ENCODE measurements at places on chromosomes 3 and 15.

DNA sequence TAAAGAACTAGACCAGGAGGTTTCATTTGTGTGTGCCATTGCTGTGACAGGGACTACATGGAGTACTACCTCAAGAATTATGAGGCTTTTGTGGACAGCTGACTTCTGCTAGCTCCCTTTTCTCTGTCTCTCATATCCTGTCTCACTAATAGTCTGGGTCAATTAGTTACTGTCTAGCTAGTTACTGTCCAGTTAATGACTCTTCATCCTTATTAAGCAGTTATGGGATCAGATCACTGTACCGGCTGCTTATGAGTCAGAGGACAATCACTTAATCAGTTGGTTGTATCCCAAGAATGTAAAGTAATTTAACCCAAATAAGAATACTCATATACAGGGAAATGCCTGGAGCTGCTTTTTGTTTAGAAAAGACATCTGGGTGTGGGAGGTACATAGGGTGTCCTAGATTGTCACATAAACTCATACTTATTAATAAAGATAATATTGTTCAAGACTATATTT is 158.0 kb downstream of the CDIN1 start:
- no peak for DNase-seq

- DNase-seq, result no peak
Observed at GRCh38 chr3:59280113-59280512, 230.3 kb upstream of the CFAP20DC start.

DNA sequence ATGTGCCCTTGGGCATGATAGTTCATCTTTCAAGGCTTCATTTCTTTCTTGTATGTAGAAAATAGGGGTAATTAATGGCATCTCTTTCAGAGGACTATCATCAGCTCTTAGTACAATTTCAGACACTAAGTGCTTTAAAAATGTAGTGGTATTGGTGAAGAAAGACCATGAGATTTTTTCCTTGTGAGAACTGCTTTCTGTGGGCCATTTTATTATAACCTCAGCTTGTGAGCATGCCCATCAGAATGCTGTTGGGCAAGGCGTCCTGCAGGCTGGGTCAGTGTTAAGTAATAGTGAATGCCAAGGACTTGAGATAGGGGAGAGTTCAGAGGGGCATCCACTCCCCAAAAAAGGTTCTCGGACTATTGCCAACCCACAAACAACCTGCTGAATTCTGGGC is 187.9 kb downstream of the GHSR start:
- DNase-seq, result no peak

DNA sequence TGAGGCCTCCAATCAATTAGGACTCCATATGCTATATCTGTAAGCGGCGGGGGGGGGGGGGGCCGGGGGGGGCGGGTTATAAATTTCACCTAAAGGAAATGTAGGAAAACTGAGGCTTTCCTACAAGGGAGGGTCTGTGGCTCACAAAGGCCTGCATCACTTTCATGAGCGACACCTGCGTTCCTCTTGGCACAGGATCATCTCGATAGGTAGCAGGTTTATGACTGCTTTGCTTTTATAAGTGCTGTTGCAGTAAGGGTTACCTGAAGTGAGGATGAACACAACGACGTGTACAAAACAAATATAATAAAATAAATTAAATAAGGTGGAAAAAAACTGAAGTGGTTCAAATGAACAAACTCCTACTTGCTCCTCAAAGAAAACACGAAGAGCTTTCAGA is 194.3 kb downstream of the FOXP1 start:
- no peak for DNase-seq

DNA sequence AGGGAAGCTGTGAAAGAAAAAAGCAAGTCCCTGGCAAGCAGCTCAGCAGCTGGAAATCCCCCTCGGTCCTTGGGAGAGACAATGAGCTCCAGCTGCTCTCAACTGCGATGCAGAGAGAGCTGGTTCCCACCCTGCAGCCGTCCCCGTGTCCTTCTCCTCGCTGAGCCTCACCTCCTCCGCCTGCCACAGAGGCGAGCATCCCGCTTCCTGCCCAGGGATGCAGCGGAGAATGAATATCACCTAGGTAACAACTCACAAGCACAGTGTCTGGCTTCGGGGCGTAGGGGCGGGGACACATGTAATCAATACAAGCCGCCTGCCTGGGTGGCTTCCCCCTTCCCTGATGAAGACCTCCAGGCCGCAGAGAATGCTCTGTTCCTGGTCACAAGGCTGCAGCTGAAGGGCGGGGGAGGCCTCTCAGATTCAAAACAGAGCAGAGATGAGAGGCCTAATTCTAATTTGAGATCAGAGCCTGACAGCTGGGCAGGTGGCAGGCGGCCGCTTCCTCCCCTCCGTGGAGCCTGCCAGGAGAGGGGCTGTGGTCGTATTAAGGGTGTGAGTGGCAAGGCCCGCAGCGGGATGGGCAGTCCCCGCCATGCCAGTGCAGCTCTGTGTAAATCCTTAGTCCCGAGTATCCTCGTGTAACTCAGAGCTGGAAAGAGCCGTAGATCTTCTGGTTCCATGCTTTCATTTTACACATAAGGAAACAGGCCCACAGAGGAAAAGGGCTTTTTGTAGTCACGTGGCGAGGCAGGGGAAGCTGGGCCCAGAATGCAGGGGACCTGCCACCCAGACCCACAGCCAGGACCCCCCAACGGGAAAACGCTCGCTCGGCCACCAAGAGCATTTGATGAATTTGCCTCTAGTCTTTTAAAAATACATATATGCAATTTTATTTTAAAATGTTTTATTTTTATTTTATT is 24.3 kb downstream of the ZDHHC19 start:
- no peak for DNase-seq

DNA sequence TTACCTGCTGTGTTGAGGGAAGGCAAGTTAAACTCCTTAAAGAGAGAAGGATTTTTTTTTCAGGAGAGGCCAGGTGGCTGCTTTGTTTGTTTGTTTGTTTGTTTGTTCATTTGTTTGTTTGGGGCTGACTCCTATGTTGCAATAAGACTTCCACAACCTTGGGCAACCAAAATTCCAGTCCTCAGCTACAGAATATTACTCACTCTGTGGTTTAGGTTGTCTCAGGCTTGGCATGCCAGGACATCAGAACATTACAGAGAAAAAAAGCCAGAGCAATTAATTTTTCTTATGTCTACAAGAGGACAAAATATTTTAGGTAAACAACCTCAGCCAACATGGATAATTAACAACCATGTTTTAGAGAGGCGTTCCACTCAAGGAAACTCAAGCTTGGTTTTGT is 156.7 kb upstream of the ATP11B start:
- DNase-seq, result no peak

GRCh38 chr3:5103743-5104142 is 18.3 kb upstream of the ARL8B start:
- DNase-seq, result no peak

DNA sequence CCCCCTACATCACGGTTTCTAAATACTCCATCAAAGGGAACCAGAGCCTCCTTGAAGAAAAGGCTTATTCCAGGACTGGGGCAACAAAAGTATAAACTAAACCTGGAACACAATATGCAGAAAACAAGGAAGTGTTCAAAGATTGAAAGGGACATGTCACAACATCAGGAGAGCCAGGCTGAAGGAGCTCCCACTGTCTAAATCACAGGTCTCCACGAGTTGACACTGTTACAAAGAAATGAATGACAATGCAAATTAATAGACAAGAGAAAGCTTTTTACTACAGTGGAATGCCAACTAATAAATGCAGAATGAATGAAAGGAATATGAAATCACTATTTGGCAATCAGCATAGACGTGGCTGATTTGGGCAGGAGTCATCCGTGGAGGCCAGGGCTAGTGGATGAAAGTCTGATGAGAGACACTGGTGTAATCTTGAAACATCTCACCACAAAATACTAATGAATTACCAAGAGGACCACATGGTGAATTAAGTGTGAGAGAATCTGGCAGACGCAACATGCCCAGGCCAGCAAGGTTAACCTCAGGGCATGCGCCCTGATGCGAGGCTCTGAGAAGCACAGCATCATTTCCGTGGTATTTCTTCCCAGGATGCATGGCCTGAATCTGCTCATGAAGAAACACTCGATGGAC is 123.8 kb upstream of the TJP1 start:
- DNase-seq, result no peak

DNA sequence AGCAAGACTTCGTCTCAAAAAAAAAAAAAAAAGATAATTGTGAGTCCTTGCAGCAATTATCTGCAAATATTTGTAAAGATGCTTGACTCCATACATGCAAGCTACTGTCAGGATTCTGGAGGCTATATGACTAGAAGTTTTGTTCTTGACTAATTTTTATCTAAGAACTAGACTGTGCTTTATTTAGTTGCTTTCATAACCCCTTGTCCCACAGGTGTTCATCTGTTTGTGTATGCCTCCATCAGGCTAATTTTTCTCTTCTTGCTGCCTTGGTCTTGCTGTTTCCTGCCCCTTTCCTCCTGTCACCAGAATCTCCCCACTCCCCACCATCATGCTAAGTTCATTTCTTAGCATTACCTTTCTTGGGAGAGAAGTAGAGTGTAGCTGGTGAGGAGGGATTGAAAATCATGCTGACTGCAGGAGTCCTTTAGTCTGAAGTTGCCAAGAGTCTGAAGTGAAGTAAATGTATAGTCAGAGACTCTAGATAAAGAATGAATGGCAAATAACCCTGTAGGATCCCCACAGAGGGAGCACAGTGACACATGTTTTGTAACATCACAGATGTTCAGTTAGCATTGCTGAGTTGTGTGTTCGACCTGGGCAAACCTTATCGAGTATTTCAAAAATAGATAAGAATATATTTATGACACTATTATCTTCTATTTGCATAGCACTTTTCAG is 12.5 kb downstream of the ST3GAL6 start:
- DNase-seq, result no peak

DNA sequence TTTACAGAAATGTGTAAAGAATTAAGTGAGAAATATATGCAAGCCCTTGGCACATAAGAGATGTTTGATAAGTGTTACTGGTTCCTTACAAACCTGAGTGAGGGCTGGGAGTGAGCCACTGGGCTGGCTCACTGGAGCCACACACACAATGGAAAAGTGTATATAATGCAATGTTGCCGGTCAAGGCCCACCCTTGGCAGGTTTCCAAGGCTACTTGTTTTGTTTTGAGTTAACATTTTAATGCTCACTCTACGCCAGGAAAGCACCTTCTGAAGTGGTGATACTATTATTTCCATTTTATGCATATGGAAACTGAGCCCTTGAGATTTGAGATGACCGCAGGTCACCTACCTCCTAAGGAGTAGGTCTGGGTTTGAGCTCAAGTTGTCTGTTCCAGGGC is 71.8 kb upstream of the FHIT start:
- DNase-seq, result no peak

DNA sequence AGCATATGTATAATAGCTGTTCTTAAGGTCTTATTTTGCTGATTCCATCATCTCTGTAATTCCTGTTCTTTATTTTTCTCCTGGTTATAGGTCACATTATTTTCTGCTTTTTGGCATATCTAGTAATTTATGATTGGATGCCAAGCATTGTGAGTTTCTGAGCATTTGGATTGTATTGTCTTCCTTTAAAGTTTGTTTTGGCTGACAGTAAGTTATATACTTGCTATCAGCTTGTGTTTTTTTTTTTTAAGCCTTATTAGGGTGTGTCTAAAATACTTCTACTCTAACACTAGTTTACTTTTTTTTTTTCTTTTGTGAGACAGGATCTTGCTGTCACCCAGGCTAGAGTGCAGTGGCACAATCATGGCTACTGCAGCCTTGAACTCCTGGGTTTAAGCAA is 10.1 kb downstream of the MKRN2 start:
- no peak for DNase-seq

DNA sequence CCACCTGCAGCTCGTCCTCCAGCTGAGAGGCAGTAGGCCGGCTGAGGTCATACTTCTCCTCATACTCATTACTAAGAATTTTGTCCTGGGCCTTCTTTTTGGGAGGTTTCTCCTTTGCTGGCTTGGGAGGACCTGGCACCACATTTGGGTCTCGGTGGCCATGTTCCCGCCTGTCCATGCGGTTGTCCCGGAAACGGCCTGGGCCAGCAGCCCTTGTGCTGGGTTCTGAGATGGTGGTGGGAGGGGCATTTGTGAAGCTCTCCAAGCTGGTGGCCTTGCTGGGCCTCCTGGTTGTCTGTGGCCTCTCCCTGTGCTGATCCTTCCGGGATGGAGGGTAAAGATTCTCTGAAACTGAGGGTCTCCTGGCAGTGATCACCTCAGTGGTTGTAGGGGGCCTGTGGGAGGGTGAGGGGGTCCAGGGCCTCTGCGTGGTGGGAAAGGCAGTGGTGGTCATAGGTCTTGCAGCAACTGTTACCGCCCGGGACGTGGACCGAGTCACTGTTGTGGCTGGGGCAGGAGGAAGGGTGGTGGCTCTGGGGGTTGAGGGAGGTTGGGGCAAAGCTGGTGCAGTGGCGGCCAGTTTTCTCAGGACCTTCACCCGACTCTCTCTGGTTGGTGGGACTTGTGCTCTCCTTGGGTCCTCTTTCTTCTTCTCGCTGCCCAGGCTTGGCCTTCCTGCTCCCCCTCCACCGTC is 2.5 kb downstream of the CCDC80 start:
- no peak for DNase-seq

Measured in activated CD4-positive, alpha-beta T cell treated with anti-CD3 and anti-CD28 coated beads, Interleukin-2, Interleukin-4, amounts not matched to agents 100 ng/mL and 50 ng/mL, durations not matched to agents 16 hours and 8 hours (primary cell).